ENCODE measurements at places on chromosomes 1 and 21. TPM values are rescaled to one million over a fixed set of nuclear protein-coding genes. Genes with fewer than 3 reads are reported as not detected.

GRCh38 chr1:90402893-90403849 lies 313.9 kb downstream of the BARHL2 start:
- DNase-seq: no peak

DNA sequence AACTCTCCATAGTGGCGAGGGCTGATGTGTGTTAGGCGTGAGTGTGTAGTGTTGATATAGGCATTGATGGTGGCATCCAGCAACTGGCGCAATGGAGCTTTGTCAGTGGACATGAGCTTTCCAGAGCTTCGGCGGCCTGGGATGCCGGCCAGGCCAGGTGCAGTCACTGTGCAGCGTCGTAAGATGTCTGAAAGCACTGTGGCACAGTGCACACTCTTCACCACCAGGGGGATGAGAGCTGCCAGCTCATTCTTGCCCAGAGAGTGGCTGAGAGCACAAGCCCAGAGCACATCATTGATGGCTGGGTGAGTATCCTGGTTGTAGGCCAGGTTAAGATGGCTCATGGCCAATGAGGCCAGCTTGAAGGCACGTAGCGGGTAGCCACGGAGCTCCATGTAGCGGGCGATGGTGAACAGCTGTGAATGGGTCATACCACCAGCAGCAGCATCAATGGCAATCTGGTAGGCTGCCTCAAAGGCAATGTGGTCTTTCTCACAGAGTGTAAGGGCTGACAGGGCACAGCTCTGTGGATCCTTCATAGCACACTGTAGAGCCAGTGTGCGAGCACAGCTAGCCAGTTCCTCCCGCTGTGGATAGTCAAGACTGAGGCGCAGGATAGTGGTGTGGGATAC lies 6.7 kb downstream of the UROD start:
- no peak for DNase-seq

- no peak for DNase-seq
Observed at GRCh38 chr1:228048120-228048519, 34.4 kb upstream of the ARF1 start.

DNA sequence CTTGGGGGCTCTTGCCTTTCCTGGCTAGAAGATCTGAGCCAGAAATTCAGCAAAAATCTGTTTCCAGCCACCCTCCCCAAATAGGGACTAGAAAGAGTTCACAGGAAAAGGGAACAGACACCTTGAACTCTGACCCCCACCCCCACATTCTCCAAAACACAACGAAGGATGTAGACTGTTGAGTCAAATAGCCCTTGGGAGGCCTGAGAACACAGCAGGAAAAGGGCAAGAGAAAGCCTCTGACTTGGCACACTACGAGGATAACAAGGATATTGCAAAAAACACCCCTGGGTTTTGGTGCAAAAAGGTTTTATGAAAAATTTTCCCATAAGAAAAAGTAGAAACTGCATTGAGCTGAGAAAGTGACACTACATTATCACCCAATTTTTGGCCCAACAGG lies 1.9 kb upstream of the YRDC start:
- DNase-seq: no peak

DNA sequence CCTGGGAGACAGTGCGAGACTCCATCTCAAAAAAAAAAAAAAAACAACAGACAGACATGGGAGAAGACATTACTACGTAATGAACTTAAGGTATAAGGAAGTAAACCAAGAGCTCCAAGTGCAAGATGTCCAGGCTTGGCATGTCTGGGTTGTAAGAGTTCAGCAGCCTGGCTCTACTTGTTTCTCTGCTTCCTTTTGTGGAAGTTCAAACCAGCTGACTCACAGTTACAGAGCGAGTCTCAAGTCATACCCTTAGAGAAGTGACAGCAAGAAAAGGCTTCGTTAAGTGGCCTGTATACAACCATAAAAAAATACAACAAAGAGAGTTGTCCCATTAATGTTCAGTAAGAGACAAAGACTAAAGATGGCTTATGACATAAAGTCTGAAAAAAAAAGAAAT lies 1.3 kb downstream of the RIT1 start:
- DNase-seq: no peak

GRCh38 chr1:50369830-50370229 lies 53.4 kb downstream of the DMRTA2 start:
- DNase-seq: no peak

GRCh38 chr1:112956544-112957132 lies 642 bp upstream of the SLC16A1 start:
- no peak for DNase-seq

The GJB5 gene
- not detected for total RNA-seq

The MIXL1 gene
- total RNA-seq: not detected

The S100A14 gene
- total RNA-seq: not detected
